Activated CD4-positive, alpha-beta T cell treated with anti-CD3 and anti-CD28 coated beads, Interleukin-2, amount 50 U/mL, for 4 hours (primary cell): ENCODE measurements at places on chromosomes 6 and 20.
A peak's percentile ranks its signal among the peaks of the same experiment; 100 is the strongest.

- no peak for DNase-seq
These were observed 15.0 kb upstream of the AKIRIN2 start for GRCh38 chr6:87716928-87717614.

DNA sequence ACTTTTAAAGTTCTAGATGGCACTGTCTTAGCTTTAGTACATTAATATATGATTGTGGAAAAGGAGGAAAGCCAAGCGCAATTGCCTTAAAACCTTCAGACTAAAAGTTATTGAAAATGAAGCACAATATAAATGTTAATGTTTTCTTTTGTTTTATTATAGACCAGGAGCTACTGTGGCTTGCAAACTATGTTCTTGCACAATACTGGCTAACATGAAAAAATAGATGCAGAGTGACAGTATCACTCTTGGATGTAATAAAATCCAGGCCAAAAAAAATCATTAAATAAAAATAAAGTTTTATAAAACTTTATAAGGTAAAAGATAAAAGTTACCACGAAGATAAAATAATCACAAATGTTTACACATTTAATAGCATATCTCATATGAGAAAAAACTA lies 18.3 kb upstream of the PLN start:
- DNase-seq, result no peak

- DNase-seq, result no peak
These were observed 14.8 kb upstream of the VNN1 start for GRCh38 chr6:132728616-132729015.

GRCh38 chr6:48183178-48183577 lies 72.2 kb upstream of the PTCHD4 start:
- DNase-seq, result no peak

DNA sequence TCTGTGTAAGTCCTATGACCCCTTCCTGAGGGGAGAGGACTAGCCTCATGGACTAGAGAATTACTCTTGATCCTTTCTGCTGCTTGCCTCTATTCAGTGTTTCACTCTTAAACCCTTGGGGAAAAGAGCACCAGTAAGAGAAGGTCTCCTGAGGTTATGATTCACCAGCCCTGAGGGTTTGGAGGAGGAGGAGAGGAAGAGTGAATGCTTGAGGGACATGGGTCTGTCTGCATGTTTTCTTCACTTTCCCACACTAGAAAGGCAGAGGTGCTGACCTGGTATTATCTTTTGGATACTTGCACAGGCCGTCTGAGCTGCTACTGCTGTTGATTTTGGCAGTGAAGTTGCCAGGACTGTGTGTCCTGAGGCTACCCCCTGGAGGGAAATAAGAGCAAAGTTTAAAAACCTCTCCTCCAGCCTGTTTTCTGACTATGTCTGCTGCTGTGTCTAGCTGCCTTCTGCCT lies 78.3 kb downstream of the CD109 start:
- DNase-seq, result no peak

DNA sequence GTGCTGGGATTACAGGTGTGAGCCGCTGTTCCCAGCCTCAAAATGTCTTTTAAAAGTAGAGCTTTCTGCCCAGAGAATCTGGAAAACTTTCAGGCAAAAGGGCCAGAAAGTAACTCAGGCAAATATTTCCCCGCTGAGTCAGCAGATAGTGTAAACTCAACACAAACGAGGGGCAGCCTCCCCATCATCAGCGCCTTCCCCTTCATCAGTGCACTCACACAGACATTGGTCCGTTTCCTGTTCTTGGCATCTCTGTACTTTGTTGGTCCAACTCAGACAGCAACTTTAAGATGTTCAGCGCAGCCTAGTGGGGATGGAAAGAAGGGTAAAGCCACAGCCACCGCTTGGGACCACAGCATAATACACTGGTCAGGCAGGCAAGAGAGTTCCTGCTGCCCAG lies 69.5 kb downstream of the CSE1L start:
- DNase-seq, result no peak

DNA sequence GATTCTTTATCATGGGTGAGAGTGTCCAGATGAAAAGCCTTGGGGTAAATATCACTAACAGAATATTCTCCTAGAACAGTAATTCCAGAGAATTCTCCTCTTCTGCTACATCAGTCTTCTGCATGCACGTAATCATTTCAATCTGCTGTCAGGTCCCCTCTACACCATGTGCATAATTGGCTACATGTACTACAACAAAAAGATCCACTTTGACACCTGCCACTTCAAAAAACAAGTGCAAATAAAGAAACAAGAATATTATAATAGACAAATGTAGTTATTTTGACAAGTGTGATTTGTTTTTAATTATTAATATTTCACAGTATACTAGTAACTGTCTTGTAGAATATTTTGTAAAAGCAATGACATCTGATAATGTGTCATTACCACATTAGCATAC lies 154.2 kb downstream of the SAMD5 start:
- DNase-seq, result no peak

DNA sequence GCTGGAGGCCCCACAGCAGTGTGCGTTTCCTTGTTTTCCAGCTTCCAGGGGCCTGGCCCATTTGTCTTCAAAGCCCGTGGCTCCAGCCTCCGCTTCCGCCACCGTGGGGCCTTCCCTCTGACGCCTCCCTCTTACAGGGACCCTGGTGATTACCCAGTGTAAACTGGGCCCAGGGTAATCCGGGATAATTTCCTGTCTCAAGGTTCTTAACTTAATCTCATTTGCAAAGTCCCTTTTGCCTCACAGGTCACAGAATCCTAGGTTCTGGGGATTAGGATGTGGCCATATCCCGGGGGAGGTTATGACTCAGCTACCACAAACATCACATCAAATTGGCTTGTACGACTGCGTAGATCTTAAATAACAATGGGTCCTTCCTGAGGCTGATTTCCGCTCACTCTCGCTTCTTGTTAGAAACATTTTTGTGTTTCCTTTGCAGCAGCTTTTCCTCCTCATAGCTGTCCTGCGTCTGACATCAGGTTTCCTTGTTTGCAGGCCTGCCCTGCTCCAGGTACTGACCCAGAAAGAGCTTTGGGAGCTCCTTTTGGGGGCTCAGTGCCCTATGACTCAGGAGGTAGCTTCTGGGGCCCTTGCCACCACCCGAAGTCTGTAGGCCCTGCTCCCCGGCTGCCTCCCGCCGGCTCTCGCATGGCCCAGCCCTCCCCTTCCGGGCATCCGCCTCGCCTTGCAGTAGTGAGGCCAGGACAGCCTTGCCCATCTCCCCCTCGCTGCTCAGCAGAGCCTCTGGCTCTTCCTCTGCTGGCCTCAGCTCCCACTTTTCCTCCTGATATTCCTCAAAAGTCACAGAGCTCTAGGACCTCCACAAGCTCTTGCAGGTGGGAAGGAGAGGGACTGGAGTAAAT lies 100.5 kb downstream of the ERMARD start:
- DNase-seq, result no peak

DNA sequence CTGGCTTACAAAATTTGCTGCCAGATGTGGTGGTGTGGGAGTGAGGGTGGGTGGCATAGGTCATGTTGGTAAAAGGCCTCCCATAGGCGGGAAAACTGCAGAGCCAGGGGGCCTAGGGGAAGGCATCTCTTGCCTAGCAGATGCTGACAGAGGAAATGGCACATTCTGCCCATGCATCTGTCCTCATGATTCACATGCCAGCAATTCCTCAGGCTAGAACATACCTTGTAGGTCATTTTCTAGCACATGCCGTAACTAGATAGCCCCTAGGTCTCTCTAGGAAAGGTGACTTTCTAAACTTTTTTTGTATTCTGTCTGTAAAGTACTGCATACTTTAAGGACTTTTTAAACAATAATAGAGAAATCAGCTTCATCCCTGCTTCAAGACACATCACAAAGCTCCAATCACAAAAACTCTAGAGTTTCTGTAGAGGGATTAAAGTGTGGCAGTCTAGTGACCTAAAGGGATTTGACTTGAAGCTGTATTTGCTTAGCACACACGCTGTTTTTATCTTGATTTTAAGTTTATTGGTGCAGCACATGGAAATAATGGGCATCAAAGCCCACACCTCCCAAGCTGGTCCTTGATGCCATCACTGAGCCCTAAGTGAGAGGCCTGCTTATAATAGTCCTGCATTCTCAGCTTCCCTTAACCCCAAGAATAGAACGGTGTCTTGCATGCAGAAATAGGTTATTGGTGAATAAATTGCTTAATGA lies 55.2 kb downstream of the ANKEF1 start:
- DNase-seq, result no peak

- DNase-seq, result no peak
These were observed 16.0 kb downstream of the KIF13A start for GRCh38 chr6:17971128-17972073.

DNA sequence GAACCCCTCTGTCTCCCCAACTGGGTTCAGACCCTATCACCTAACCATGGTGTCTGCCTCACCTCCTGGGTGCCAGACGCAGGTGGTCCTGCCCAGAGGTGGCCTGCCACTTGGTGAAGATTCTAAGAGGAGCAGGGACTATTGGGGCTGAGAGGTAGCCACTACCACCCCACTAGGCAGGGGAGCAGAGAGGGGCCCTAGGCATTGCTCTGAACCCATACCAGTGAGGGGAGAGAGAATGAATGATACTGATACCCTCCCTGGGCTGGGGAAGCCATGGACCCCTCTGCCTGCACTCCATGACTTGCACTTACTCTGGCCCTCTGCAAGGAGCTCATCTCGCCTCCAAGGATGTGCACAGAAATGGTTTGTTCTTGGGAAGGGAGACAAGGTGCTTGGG lies 31.7 kb upstream of the SPDEF start:
- no peak for DNase-seq

DNA sequence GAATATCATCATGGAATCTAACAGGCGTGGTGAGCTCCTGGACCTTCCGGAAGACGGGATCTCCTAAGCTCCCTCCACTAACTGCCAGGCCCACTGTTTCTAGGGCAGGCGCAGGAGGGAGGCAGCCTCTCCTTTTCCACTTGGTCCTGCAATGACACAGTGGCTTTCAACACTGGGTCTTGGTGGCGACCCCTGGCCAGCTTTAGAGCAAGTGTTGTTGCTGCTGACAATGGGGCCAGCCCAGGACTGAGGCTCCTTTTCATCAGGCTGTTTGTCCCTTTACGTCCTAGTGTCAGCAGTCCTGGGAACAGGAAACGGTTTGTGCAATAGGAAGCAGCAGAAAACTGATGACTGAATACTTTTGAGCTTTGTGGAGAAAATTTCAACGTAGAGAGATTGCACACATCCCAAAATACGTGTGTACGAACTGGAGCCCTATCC lies 9.7 kb upstream of the QKI start:
- DNase-seq, result no peak

DNA sequence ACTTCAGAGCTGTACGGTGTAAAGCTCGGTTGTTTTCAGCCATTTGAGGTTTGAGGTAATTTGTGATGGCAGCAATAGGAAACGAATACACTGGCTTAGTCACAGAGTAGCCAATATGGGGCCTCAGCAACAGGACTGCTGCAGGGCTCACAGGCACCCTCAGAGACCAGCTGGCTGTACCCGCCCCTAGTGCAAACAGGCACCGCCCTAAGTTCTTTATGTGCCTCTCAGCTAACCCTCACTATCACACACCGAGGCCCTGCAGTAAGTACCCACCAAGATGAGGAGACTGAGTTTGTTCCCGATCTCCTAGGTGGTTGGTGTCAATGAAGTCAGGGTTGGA lies 11.2 kb upstream of the SERPINB9 start:
- DNase-seq, result no peak

- DNase-seq, result no peak
These were observed 35.0 kb downstream of the SESN1 start for GRCh38 chr6:109059571-109060021.

GRCh38 chr6:53956068-53956711 lies 155.1 kb upstream of the MLIP start:
- no peak for DNase-seq

- DNase-seq, result no peak
These were observed 77.6 kb downstream of the PHACTR2 start for GRCh38 chr6:143755301-143755744.

DNA sequence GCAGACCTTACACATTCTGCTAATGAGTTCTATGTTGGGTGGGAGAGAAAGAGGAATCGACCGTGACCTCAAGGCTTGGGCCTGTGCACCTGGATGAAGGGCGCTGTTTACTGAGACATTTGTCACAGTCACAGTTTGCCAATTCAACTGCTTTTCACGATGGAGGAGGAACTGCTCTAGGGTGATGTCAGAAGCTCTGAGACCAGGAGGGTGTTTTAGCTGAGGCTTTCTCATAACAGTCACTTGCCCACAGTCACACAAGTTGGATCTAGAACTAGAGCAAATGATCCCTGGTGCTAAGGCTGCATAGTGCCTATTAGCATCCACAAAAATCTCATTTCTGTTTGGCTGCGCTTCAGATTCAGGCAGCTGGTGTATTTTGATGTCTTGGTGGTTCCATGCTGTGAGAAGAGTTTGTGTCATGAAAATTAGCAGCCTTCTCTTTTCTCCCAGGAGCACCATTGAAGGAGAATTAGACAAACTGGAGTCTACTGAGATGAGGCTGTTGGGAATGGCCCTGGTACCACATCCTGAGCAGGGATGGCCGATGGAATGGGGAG lies 83.3 kb upstream of the TGM3 start:
- DNase-seq, result no peak

- DNase-seq, result peak; percentile 28
These were observed 15.4 kb upstream of the IP6K3 start for GRCh38 chr6:33761922-33762629.

- no peak for DNase-seq
These were observed 5.2 kb downstream of the SLC35D3 start for GRCh38 chr6:136927292-136927691.

DNA sequence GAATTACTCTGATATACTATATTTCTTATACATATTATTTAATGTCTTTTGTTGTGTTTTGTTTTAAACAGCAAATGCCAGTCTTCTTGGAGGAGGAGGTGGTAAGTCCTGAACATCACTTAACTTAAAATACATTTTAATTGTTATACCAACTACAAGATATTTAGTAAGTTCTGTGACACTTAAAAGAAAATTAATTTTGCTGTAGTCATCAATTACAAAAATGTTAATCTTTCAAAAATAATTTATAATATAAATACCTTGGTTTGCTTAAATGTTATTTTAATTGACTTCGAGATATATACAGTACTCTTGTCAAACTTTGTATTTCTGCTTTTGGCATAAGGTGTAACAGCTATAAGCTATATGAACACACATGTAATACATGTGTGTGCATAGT lies 156.0 kb upstream of the FLRT3 start:
- no peak for DNase-seq

- DNase-seq, result no peak
These were observed 373.6 kb downstream of the CDH26 start for GRCh38 chr20:60331688-60332300.

DNA sequence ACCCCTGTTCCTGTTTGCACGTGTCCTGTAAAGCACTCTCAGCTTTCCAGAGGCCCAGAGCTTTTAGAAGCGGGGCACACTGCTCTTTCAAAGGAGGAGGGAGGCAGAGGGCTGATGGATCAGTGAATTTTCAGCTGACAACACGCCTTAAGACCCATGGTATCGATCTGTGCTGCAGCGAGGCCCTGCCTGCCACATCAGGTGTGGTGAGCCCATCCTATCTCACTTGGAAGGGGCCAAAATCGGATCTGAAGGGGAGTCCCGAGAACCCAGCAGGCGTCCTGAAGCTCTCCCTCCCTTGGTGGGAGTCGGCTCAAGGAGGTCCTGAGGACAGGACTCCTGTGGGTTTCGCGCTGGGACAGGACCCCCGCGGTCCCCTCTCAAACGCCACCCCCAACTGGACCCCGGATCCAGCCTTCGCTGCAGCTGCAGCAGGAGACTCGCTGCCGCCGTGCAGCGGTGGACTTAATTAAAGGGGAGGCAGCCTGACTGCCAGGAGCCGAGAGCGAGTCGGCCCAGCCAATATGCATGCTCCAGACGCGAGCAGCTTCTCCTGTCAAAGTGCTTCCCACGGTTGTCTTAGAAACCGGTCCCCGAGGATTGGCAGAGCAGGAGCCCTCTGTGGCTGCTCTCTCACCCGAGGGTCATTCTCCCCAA lies 580.0 kb upstream of the ZNF337 start:
- DNase-seq, result no peak
